ENCODE measurements at places on chromosomes 5 and 9.

GRCh38 chr5:124180299-124180874, 566.1 kb downstream of the ZNF608 start:
- no peak for DNase-seq

DNA sequence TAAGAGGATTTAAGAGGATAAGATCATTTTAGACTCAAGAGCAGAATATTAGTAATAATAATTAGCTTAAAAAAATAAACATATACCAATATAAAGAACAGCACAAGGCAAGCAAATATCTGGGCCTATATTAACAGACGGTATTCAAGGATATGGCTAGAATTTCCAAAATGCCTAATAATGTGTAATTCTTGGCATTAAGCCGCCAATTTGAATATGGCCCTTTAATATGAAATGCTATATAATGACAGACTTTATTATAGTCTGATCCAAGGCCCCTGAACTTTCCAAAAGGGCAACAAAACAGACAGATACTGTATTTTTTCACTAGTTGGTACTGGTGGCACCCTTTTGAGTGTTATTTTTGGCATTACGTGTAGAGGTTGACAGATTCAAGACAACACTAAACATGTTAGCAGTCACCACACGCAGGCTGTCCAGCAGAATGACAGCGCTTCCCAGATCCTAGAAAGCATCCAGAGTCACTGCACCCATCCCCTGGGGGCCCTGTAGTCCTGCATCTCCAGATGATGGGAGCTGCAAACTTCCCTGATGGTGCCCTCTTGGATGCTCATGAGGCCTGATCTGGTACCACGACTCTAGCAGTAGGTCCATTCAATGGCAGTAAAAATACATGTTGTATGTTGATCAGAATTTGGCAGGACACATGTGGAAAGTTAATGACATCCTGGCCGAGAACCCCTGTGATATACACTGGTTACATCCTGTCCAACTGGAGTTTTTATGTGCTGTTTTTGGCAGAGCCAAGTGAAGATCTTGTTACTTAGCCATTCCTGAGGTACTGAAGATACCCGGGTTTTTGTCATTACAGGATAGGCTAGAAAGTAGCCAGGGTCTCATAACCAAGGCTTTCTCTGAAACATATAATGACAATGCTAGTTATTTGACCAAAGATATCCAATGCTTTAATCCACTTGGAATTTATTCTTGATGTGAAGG, 1.7 kb upstream of the ABL1 start:
- no peak for DNase-seq

DNA sequence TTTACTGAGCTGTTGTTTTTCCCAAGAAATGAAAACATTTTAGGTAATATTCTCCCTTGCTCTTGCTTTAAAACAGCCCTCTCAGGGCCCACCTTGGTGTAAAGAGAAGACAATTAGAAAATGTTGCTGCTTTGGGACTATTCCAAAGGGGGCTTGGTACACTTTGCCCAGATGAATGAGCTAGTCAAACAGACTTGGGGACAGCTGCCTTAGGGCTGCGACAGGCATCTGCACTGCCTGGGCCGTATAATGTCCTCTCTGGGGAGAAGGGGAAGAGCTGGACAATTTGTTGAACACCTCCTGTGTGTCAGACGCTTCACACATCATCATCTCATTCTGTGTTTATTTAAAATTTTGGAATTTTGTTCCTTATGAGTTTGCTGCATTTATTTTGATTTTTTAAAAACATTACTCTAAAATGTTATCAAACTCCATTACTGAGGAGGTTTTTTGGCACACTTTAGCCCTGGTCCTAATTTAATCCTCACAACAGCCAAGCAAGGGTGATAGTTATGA, 28.8 kb downstream of the C5orf58 start:
- DNase-seq, result no peak

DNA sequence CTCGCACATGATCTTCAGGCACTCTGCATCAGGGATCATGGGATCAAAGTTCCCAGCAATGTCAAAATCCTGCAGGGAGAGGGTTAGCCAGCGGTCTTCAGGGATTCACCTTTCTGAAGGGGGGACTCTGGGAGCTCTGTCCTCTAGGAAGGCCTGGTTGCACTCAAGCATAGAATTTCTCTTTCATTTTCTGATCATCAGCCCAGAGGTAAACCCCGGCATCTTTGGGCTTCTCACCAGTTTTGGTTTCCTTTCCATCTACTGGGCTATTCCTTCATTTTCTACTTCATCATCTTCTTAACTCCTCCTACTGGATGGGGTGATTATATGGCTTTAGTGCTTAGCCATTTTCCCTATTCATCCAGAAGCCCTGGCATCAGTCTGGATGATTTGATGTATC, 4.6 kb upstream of the DND1 start:
- no peak for DNase-seq
